ENCODE measurements at places on chromosomes 7 and 10.

GRCh38 chr7:41637049-41637448 is 65.8 kb downstream of the INHBA start:
- no peak for DNase-seq

DNA sequence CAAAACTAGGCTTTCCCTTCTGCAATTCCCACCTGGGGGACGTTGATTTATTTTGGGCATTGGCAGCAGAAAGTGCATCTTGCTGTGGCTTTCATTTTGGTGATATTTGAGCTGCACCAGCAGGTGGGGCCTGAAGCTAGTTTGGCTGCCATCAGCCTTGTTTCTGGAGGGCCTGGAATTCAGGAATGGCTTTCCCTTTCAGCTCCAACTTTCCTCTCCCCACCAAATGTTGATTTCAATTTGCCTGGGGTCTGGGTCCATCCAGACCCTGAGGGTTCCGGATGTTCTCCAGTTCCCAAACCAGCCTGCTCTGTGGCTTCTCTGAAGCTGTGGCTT is 640.4 kb downstream of the TYW1 start:
- no peak for DNase-seq

DNA sequence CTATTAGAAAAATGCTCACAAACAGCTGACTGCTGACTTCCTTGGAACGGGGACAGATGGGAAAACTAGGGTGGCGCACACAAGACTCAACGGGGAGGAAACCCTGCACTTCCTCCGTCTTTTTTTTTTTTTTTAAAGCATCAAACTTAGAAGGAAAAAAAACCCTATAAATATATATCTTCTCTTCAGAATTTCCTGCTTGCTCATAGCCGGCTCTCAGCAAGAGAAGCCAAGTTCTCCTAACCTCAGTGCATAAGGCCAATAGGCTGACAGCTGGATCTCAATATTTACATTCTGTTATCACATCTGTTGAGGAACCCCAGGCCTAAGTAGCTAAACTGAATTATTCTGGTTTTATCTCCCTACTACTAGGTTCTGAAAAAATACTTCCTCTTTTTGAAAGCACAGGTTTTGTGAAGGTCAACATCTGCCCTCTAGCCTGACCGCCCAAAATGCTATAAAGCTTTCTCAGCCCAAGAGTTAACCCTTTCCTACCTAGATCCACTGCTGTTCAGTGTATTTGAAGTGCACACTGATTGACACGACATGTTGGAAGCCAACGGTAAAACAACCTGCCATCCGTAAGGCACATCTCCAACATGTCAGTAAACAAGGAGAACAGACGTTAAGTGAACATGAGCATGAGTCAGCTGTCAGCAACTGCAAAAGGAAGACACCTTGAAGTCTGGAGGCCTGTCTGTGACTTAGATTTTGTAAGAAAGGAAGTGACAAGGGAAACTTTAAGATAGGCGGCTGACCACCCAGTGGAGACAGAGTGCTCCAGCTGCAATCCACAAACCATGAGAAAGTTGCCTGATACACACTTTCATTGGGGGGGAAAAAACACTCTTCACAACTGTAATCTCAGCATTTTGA is 83.8 kb downstream of the EBLN1 start:
- peak; percentile 80 for DNase-seq

GRCh38 chr7:28806841-28807240 is 151.3 kb downstream of the TRIL start:
- DNase-seq, result no peak

DNA sequence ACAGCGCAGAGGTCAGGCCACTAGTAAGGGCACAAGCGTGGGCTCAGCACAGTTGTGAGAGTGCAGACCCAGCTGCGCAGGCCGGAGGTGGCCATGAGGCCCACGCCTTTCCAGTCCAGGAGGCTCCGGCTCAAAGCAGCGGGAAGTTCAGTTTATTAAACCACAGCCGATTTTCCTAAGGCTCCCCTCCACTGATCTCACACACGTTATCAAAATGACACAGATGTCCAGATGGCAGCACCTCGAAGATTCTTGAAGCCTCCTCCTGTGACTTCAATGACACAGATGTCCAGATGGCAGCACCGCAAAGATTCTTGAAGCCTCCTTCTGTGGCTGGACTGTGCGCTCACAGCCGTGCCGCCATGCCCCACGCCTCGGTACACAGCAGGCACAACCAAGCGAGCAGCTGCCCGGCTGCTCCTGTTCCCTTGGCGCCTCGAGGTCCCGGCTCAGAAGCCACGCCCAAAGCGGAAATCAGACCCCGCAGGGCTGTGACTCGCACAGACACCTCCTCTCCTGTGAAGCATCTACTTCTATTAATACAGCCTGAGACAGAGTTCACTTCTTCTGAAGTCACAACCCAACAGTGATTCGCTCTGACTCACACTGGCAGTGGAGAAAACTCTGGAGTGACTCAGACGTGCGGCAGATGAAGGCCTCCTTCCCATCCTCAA is 122.7 kb downstream of the MAD1L1 start:
- DNase-seq, result peak; percentile 86

GRCh38 chr10:56370217-56371113 is 9.4 kb upstream of the ZWINT start:
- peak; percentile 9 for DNase-seq

DNA sequence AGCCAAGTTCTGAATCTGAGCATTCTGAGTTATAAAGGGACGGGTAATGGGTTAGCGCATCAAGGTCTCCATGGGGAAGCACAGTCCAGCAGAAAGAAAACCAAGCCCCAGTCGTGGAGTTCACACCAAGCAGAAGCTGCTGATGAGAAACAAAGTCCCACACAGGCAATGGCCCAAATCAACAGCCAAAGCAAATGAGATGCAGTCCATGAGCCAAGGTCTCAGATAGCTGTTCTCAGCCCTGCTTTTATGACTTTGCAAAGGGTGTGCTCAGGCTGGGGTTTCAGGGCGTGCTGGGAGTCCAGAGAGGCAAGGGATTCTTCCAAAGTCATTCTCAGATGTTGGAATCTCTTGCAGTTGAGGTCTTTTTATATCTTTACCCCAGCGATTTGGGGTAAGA is 32.0 kb downstream of the THNSL1 start:
- no peak for DNase-seq

- no peak for DNase-seq
Measured at GRCh38 chr10:131176907-131177306, 134.6 kb downstream of the TCERG1L start.

DNA sequence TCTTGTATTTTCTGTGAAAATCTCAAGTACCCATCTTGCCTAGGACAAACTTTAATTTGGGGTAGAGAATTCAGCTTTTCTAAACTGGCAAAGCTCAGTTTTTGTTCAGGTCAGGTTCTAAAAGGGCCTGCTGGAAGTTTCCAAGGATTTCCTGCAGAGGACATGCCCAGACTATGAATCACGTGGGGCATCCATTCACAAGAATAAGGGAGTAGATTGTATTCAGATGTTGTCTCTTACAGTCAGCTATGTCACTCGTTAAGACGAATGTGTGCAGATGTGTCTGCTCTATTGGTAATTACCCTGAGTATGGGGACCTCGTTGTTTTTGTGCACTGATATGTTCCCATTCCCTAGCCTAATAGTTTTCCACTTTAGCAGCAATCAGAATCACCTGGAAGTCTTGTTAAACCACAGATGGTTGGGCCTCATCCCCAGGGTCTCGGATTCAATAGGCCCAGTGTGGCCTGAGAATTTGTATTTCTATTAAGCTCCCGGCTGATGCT is 81.0 kb upstream of the ITPRID1 start:
- DNase-seq, result peak; percentile 22

GRCh38 chr7:38276096-38276877 is 2.9 kb upstream of the TARP start:
- no peak for DNase-seq

GRCh38 chr10:87551326-87551725 is 46.6 kb downstream of the MINPP1 start:
- peak; percentile 48 for DNase-seq

GRCh38 chr10:293636-294035 is 158.4 kb downstream of the ZMYND11 start:
- no peak for DNase-seq

DNA sequence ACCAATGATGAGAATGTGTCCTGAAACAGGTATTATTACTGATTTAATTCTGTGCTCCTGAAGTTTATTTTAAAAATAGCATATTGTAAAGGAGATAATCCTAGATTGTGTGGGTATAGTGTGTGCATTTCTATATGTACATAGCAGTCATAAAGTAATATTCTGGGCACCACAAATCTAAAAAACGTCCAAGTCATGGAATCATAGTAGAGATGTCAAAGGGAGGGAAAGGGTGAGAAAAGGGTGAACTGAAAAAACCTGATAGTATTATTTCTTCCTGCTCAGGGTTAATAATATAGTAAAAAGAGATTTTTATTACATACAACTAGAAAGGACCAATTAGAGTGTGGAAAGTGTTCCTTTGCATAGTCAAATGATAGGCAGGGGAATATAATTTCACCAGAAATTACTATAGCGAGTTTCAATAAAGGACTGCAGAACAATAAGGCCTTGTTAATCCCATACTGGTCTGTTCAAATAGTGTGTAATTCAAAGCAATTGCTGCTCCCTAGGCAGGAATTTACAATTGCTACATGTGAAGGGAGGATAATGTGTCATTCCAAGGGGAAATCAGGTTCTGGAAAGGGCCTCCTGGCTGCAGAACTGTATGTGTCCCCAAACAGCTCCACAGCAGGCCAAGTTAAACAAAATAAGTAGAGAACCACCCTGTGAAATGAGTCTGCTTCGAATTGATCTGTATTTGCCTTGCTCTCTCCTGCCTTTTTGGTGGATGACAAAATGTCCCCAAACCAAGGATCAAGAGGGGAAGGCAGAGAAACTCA is 42.5 kb upstream of the KMT2E start:
- peak; percentile 73 for DNase-seq

GRCh38 chr7:25256333-25256819 is 28.1 kb upstream of the NPVF start:
- DNase-seq, result no peak

DNA sequence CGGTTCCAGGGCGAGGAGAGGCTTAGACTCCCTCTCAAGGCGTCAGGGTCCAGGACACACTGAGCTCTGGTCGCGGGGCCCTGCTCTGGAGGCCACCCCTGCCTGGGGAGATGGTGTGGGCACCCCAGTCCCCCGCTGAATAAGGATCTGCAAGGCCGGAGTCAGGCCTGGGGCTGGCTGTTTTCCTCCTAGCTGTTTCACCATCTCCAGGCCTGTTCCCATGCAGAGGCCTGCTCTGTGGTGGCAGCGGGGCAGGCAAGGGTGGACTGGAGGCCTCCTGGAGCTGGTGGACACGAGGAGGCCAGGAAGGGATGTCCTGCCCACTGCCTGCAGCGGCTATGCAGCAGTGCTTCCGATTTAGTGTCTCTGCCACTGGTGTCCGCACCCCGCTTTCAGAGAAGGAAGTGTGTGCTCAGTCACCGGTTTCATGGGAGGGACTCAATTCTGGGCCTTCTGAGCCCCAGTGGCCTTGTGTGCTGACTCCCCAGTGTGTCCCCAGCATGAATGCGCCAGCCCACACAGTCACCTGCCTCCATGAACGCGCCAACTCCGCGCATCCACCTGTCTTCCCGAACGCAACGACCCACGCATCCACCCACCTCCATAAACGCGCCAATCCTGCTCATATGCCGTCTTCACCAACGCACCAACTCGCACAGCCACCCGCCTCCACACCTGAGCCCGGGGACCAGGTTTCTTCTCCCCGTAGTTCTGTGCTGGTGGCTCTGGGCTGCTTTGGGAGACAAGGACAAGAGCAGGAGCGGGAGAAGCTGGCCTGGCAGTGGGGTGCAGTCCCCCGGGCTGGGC is 14.5 kb upstream of the GPR146 start:
- no peak for DNase-seq

DNA sequence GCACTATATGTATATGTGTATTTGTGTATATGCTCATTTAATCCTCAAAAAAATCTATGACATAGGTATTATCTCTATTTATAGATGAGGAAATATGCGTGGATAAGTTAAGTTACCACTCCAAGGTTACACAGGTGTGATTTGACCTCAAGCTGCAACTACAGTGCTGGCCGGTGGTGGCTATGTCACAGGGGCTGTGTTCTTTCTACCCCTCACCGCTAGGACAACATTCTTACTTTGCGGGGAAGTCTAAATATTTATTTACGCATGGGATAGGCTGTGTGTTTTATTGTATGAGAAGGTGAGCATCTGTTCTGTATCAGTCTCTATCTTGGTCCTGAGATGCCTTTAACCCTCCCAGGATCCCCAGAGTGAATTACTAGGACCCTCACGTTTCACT is 60.0 kb downstream of the CREB5 start:
- DNase-seq, result no peak

DNA sequence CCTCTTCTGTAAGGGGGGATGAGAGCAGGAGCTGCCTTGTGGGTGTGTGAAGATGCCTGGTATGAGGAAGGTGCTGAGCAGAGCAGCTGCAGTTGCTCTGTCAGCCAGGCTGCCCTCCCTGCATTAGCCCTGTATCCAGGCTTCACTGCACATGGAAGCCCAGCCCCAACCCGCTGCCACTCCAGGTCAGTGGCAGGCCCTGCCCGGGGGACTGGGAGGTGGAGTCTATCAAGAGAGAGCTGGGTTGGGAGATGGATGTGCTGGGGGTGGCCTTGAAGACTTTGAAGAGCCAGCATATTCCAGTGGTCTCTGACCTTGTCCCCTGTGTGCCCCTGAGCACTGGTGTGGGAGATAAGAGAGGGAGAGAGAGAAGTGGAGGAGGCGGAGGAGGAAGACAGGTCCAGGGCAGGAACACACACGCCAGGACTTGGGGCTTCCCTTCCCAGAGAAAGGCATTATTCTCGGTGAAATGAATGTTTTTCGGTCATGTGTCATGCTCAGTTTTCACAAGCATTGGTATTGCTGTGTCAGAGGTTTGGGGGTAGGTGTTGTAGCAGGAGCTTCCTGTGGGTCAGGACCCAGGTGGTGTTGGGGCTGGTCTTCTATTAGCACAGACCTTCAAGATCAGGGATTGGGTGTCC is 2.6 kb downstream of the PPIF start:
- no peak for DNase-seq

DNA sequence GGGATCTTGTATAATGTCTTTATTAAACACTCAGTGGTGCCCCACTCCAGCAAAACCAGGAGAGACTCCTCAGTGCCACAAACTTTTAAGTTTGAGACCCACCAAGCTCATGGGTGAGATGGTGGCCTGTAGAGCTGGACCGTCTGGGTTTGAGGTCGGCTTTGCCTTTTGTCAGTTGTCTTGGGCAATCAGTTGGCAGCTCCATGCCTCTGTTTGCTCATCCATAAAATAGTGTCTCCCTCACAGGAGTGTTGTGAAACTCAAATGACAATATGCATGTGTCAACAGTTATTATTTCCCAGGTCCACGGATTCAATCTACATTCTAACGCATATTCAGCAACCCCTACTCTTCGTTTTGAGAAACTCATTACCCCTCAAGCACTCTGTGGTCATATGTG is 367.8 kb upstream of the C7orf33 start:
- no peak for DNase-seq
